Activated CD4-positive, alpha-beta T cell treated with anti-CD3 and anti-CD28 coated beads, Interleukin-2, amount 10 ng/mL, durations not matched to agents 24 days and 14 days (primary cell): ENCODE measurements at places on chromosomes 12 and 14.

GRCh38 chr12:102182635-102183034 is 15.0 kb downstream of the PMCH start:
- peaks cover 20% of the 10 kb centered on the region for H3K36me3 ChIP-seq
- DNase-seq, result no peak
- H3K4me3 ChIP-seq, result no peak overlapping the region
- no peak overlapping the region for H3K27ac ChIP-seq
- no peaks in the 10 kb centered on the region for H3K27me3 ChIP-seq
- peaks cover 2% of the 10 kb centered on the region for H3K4me1 ChIP-seq

GRCh38 chr14:60532442-60532841 is 23.5 kb downstream of the SIX6 start:
- H3K4me1 ChIP-seq, result no peaks in the 10 kb centered on the region
- no peaks in the 10 kb centered on the region for H3K36me3 ChIP-seq
- no peak overlapping the region for H3K4me3 ChIP-seq
- no peak for DNase-seq

DNA sequence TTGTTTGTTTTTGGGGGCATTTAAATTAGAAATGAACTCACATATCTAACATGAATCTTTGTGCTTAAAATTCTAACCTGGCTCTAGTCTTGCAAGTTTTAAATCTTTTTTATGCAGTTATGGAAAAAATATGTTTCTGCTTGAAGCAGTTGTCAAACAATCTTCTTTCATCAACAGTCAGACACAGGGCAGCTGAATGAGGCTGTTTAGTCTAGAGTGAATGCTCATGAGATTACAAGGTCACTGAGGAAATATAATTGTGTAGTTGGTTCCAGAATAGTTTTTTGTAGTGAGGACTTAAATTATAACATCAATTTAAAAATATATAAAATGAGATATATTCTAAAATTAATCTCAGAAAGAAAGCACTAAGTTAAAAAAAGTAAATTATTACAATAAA is 76.5 kb downstream of the TRMT5 start:
- no peaks in the 10 kb centered on the region for H3K4me1 ChIP-seq
- no peak overlapping the region for H3K27ac ChIP-seq

DNA sequence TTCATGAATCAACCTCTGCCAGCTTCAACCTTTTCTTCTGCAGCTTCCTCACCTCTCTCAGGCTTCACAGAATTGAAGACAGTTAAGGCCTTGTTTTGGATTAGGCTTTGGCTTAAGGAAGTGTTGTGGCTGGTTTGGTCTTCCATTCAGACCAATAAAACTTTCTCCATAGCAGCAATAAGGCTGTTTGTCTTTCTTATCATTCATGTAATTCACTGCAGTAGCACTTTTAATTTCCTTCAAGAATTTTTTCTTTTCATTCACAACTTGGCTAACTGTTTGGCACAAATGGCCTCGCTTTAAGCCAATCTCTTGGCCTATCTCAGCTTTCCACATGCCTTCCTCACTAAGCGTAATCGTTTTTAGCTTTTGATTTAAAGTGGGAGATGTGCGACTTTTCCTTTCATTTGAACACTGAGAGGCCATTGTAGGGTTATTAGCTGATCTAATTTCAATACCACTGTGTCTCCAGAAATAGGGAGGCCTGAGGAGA is 229.5 kb downstream of the IPO8 start:
- no peak for DNase-seq
- no peaks in the 10 kb centered on the region for H3K4me1 ChIP-seq
- H3K27ac ChIP-seq, result no peak overlapping the region
- H3K36me3 ChIP-seq, result no peaks in the 10 kb centered on the region
